ENCODE measurements at places on chromosomes 12 and 14. TPM values are rescaled to one million over a fixed set of nuclear protein-coding genes. Genes with fewer than 3 reads are reported as not detected.

CLEC2B gene
- total RNA-seq, result 35.6 TPM

BATF gene
- 12.0 TPM for total RNA-seq

SERPINA10 gene
- total RNA-seq, result not detected

DDHD1 gene
- total RNA-seq, result 17.4 TPM

APOF gene
- total RNA-seq, result not detected

FSCB gene
- total RNA-seq, result not detected

CD4 gene
- total RNA-seq, result 14.2 TPM

PLEKHG7 gene
- not detected for total RNA-seq

SSTR1 gene
- total RNA-seq, result 1.2 TPM
